ENCODE measurements at places on chromosomes 6 and 20.

- DNase-seq = no peak
These were observed 26.9 kb upstream of the DEFB118 start for GRCh38 chr20:31341470-31341869.

DNA sequence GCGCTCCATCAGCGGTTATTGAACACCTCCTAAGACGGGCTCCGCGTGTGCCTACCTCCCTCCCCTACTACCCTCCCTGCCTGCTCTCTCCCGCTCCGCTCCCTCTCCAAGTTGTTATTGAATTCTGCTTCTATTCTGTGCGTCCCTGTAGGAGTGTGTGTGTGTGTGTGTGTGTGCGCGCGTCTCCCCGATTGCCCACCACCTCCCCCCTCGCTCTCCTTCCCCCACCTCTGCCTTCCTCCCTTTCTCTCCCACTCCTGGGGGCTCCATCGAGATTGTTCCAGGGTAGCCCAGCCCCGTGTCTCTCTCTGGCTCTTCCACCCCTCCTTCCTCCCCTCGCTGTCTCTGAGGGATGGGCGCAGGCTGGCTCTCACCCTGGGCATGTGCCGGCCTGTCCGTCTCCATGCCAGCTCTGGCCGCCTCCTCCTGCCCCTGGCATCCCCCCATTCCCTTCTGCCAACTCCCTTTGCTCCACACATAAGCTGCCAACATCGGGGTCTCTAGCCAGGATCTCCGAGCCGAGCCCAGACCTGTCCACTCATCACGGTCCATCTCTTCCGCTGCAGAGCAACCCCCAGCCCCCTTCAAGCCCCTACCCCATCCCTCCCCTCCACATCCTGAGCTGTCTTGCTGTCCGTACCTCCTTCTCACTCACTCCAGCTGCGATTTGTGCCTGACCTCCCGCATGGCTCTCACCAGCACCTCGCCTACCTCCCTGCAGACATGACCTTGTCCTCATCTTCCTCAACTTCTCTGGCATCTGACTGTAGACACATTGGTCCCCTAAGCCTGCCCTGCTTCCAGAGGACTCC is 68.5 kb downstream of the SRC start:
- no peak for DNase-seq

GRCh38 chr6:125489579-125490285 is 188.0 kb upstream of the HDDC2 start:
- no peak for DNase-seq

GRCh38 chr20:39983655-39984054 is 705.4 kb downstream of the MAFB start:
- DNase-seq = no peak

DNA sequence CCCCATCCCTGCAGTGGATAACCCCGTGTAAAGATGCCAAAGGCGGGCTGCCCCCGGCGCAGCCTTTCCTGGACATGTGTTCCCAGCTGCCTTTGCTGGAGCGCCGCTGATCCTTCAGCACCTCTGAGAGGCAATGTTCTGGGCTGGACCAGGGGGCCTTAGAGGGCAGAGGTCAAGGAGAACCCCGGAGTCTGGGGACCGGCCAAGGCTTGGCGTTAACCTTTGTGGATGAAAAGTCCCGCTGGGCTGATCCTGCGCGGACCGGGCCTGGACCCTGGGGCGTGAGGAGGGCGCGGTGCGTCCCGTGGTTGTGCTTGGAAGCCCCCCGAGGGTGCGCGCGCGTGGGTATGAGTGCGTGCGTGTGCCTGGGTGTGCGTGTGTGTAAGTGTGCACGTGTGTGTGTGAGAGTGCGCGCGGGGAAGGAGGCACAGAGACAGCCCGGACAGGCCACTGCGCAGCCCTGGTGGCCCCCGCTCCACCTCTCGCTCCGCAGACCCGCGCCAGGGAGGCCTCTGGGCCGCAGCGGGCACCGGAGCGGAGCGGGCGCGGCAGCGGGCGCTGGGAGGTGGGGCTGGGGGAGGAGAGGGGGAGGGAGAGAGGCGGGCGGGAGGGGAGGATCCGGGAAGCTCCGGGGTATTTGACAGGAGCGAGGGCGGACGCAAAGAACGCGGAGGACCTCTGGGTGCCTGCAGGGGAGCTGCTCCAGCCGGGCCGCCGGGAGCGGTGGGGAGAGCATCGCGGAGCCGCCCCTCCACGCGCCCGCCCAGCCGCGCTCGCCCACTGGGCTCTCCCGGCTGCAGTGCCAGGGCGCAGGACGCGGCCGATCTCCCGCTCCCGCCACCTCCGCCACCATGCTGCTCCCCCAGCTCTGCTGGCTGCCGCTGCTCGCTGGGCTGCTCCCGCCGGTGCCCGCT is at the start of gene SMOC2:
Gene SMOC2, plus strand, starts transcription at position 665 of the 914 bp plus-strand sequence. Its CDS starts 187 bp downstream, at position 852.
- no peak for DNase-seq

DNA sequence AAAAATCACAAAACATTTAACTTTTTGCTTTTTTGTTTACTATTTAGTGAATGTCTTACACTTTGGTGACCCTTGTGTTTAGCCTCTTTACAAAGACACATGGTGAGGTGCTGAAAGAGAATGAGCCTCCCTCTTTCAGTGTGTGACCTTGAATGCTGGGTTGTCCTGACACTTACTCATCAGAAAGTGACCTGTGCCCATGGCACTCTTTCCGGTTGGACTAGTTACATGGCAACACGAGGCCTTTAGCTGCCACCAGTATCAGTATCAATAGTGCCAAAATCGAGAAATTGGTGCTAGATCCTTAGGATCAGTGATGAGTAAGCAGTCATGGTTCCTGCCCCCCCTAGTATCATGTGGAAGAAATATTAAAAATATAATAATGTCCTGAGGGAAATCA is 1.7 kb upstream of the RPL7L1 start:
- no peak for DNase-seq

DNA sequence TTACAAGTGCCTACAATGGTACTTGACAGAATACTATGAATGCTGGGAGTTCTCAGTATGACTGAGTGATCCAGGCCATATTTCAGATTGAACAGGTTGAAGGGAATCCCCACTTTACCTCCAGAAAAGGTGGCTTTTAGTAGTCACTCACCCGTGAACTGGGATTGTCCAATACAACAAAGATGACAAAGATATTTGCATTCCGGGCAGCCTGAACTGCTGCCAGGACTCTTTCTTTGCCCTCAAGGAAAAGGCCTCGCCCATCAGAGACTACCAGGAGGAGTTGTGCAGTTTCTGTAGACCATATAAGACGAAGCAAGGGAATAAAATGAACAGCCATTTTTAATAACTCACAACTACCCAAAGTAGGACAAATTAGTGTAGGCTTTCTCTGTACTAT is 6.3 kb upstream of the LYRM2 start:
- DNase-seq = no peak

GRCh38 chr6:89873721-89874120 is 20.5 kb upstream of the GJA10 start:
- no peak for DNase-seq

DNA sequence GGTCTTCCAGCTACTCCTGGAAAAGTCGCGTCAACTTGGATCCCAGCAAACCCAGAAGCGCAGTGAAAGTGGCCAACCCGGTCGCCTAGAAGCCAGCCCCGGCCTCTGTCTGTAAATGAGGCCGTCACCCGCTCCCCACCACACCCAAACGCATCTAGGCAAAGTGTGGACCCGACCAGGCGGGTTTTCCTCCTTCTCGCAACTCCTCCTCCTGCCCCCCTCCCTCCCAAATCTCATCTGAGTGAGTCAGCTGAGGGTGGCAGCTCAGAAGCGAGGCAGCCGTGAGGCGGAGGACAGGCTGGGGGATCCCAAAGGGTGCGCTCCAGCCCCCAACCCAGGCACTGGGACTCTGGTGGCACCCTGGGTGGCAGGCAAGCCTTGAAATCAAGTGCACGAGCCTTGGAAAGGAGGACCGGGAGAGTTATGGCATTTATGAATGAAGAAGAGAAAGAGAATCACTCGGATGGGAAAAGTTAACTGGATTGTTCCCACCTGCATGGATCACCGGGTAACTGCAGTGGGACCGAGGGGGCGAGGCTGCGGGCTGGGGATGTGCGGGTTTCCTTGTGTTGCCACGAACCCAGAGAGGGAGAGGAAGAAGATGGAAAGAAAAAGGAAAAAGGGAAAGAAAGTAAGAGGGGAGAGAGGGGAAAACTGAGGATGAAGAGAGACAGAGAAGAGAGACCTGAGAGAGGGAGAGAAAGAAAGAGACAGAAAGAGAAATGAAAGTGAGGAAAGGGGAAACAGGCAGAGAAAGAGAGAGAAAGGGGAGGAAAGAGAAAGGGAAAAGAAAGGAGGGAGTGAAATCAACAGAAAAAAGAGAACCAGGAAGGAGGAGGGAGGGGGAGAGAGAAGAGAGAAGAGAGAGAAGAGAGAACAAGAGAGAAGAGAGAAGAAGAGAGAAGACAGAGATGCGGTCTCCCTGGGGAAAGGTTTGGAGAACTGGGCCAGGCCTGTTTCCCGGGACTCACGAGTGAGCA is at the start of gene APCDD1L:
Gene APCDD1L, minus strand, starts transcription at position 167 of the 980 bp plus-strand sequence. CDS start 692 bp downstream, outside the sequence.
- DNase-seq = no peak

GRCh38 chr6:16184129-16184528 is 54.3 kb upstream of the GMPR start:
- DNase-seq = no peak

GRCh38 chr6:31797588-31797987 is 2.0 kb upstream of the VARS1 start:
- DNase-seq = no peak

DNA sequence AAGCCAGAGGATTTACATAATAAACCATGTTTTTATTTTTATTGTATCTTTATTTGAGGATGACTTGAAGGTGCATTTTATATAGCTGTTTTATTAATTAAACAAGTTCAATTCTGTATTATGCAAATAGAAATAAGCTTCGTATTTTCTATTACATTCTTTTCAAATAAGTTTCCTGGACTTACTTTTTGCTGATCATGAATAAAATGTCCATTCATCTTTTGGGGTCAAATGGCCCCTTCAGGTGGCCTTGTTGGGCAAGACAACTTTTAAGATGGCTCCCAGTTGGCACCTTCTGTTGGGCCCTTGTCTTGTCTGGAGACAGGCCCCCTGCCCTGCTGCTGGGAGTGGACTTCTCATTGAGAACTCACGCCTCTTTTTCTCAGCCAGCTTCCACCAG is 654.6 kb upstream of the NOX3 start:
- DNase-seq = no peak

GRCh38 chr6:118678866-118679265 is 27.5 kb upstream of the CEP85L start:
- DNase-seq = no peak

DNA sequence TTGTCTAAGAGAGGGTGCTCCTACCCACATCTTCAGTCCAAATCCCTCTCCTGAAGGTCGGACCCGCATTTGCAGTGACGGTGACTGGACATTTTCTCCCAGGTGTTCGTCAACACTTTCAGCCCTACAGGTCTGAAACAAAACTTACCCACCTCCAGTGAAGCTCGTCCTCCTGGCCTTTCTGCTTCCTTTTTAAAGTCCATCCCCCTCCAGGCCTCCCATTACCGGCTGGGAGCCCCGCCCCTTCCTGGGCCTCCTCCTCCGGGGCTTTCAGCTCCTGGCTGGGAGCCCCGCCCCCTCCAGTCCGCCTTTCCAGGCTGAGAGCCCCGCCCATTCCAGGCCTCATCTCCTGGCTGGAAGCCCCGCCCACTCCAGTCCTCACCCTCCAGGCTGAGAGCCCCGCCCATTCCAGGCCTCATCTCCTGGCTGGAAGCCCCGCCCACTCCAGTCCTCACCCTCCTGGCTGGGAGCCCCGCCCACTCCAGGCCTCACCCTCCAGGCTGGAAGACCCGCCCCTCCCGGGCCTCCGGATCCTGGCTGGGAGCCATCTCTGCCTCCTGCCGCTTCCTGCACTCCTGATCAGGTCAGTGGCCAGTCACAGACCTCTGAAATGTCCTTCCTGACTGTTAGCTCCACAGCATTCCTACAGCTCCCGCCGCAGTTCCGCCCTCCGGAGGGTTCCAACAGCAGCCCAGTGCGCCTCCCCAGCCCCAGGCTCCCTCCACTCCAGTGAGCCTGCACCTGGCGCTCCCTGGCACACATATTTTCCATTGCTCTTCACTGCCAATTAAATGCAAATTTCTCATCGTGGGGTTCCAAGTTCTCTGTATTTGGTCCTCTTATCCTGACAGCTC is 98.5 kb downstream of the LY86 start:
- peak; percentile 33 for DNase-seq

DNA sequence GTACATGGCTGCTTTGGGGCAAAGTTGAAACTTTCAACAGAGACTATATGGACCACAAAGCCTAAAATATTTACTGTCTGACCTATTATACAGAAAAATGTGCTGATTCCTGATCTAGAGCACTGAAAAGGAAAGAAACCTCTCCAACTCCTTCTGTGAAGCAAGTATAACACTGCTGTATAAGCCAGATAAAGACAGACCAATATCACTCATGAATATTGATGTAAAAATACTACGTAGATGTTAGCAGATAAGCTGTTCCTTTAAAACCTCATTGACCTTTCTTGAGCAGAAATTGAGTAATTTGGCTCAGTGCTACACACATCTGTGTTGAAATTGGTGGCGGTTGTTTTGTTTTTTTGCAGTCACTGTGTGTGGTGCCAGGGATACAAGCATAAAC is 69.9 kb upstream of the HDAC2 start:
- DNase-seq = no peak

- DNase-seq = peak; percentile 17
These were observed 8.3 kb downstream of the KIF3B start for GRCh38 chr20:32285621-32286371.

DNA sequence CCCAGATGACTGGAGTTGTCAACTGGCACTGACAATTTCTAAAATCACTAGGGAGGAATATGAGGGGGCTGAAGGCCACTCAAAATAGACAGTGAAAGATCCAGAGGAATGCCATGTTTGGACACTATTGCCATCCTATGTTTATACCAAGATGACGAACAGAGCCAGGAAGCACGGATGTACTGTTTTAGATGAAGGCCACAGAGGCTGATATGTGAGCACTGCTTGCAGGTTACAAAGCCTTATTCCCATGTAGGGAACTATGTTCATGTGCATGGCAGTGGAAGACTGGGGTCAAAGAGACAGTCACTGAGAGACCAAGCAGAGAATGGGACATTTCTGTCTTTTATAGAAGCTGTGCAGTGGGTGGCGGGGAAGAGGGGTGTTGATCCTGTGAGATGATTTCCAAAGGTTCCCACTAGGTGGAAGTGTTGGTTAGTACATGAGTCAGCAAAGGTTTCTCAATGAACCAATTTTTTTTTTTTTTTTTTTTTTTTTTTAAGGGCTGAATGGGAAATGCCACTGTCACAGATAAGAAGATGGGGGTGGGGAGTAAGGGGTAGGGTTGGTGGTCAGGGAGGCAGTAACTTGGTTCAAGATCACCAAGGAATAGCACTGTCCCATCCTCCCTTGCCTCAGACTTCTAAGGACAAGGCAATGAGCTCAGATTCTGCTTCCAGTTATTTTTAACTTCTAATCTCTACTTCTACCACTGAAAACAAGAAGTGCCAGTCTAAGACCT is 46.7 kb upstream of the MOCS1 start:
- DNase-seq = no peak

- DNase-seq = no peak
These were observed 77.9 kb upstream of the BMP5 start for GRCh38 chr6:55953335-55953734.
